ENCODE measurements at places on chromosomes 7 and 10. TPM values are rescaled to one million over a fixed set of nuclear protein-coding genes. Genes with fewer than 3 reads are reported as not detected.

The UCN3 gene
- not detected for total RNA-seq

The VOPP1 gene
- total RNA-seq = 103 TPM

The IFIT1 gene
- 164 TPM for total RNA-seq

The GPR15LG gene
- total RNA-seq = not detected

The NUTM2E gene
- under 0.01 TPM for total RNA-seq

The MSMB gene
- total RNA-seq = not detected

The CEP55 gene
- 45.8 TPM for total RNA-seq

The OGA gene
- 108 TPM for total RNA-seq

The GIMAP5 gene
- 8.1 TPM for total RNA-seq

The TEX47 gene
- not detected for total RNA-seq

The TMEM184A gene
- not detected for total RNA-seq

The FRAT1 gene
- total RNA-seq = 2.9 TPM

The OPN1SW gene
- total RNA-seq = not detected

The GNB2 gene
- 72.9 TPM for total RNA-seq

The HHEX gene
- 48.2 TPM for total RNA-seq

The NXPH1 gene
- total RNA-seq = not detected
